Activated CD4-positive, alpha-beta T cell treated with anti-CD3 and anti-CD28 coated beads, Interleukin-2, amount 10 ng/mL, durations not matched to agents 7 days and 5 days (primary cell): ENCODE measurements at places on chromosomes 7 and 10.

- H3K4me1 ChIP-seq, result peaks cover 10% of the 10 kb centered on the region
- no peaks in the 10 kb centered on the region for H3K27me3 ChIP-seq
- no peak for DNase-seq
- peaks cover 2% of the 10 kb centered on the region for H3K36me3 ChIP-seq
- no peak overlapping the region for H3K27ac ChIP-seq
These were observed 90.6 kb upstream of the OIT3 start for GRCh38 chr10:72802763-72803505.

DNA sequence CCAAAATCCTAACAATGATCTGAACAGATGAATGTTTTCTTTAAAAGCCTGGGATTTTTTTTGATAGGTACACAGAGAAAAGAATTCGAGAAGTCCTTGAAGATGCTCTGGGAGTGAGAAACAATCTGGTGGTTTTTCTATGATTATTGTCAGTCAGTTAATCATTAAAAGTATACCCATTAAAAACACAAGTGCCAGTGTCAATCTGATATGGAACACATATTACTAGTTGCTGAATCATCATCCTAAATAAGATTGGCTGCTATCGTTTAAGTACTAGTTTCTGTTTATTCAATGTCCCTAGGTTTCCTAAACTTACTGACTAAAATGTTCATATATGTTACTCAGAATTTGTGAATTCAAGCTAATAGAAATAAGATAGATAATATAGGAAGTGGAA lies 16.1 kb downstream of the COL28A1 start:
- H3K27me3 ChIP-seq, result peaks cover 3% of the 10 kb centered on the region
- H3K27ac ChIP-seq, result no peak overlapping the region
- H3K4me1 ChIP-seq, result no peaks in the 10 kb centered on the region
- DNase-seq, result no peak

GRCh38 chr7:46791188-46791587 lies 790.7 kb downstream of the TNS3 start:
- H3K4me3 ChIP-seq, result no peak overlapping the region
- no peaks in the 10 kb centered on the region for H3K36me3 ChIP-seq
- no peaks in the 10 kb centered on the region for H3K27me3 ChIP-seq
- H3K27ac ChIP-seq, result no peak overlapping the region

- H3K27ac ChIP-seq, result no peak overlapping the region
- no peak overlapping the region for H3K4me3 ChIP-seq
- peaks cover 1% of the 10 kb centered on the region for H3K4me1 ChIP-seq
- no peaks in the 10 kb centered on the region for H3K36me3 ChIP-seq
- no peak for DNase-seq
These were observed 397.2 kb downstream of the EXOC4 start for GRCh38 chr7:133650069-133650468.

DNA sequence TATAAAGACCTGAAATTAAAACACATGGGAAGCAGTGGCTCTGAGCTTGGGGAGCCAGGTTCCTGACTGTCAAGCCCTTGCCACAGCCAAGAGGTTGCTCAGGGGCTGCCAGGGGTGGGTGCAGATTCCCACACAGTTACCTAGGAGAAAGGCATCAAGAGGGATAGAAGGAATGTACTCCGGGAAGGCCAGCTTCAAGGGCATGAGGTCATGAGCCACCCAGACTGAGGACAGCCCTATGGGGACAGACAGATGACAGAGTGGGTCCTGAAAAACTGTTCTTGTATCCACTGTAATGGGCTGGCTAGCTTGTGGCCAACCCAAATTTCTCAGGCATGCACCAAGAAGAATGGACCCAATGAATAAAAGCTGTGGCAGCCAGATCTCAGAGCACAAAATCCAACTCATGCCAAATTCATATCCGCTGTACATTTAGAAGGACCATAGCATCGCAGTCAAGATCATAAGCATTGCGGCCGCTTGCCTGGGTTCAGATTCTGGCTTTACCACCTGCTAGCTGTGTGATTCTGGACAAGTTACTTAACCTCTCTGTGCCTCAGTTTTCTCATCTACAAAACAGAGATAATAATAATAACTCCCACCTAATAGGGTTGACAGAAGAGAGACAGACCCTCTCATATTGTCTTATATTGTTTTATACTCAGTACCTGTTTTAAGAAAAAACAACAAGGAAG lies 44.9 kb upstream of the KCNMA1 start:
- no peaks in the 10 kb centered on the region for H3K36me3 ChIP-seq
- peaks cover 4% of the 10 kb centered on the region for H3K27me3 ChIP-seq
- no peak for DNase-seq
- H3K4me1 ChIP-seq, result no peaks in the 10 kb centered on the region

DNA sequence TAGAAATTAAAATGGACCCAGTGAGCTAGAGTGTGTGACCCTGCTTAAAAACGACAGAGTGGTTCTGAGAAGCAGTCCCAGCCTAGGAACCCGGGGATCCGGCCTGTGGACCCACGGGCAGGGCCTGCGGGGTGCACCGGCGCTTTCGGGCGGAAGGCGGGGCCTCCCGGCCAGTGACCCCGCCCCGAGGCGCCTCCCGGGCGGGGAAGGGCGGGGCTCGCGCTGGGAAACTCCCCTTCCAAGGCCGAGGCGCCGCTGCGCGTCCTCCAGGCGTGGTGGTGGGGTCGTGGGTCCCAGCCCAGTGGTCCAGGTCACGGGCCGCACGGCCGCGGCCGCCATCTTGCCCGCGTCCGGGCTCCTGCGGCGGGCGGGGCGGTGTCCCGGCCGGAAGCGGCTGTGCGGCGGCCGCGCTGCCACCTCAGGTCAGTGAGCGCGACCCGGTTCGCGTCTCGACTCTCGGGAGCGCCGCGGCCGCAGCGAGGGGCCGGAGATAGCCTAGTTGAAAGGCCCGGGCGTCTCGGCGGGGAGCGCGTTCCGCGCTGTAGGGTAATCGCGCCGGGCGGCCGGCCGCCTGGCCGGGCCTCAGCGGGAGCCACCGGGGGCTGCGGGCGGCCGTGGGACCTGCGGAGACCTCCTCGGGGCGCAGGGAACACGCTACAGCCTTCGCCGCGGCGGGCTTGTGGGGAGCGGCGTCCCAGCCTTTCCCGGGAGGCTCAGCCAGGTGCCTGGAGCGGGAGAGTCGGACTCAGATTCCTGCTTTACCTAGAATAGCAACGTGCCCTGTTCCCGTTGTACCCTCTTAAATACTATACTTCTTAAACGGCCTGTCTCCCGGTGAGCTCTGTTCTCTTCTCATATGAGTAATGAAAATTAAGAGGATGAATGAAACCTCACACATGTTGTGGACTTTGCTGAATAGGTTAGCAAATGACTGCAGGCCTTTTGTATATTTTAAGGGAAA lies at the start of gene MIOS:
MIOS (plus strand) TSS at position 234 of the 961 bp plus-strand sequence. CDS start 5,592 bp downstream, outside the sequence.
- H3K27me3 ChIP-seq, result no peaks in the 10 kb centered on the region
- peak within 1 kb of the TSS; percentile 79 for H3K4me3 ChIP-seq
- peak; percentile 80 for DNase-seq
- peak within 1 kb of the TSS; percentile 79 for H3K27ac ChIP-seq
- peaks cover 32% of the 10 kb centered on the region for H3K4me1 ChIP-seq

- no peak for DNase-seq
- H3K27ac ChIP-seq, result no peak overlapping the region
- H3K4me1 ChIP-seq, result no peaks in the 10 kb centered on the region
- H3K4me3 ChIP-seq, result no peak overlapping the region
- no peaks in the 10 kb centered on the region for H3K36me3 ChIP-seq
These were observed 130.5 kb upstream of the PFKP start for GRCh38 chr10:2936816-2937215.

DNA sequence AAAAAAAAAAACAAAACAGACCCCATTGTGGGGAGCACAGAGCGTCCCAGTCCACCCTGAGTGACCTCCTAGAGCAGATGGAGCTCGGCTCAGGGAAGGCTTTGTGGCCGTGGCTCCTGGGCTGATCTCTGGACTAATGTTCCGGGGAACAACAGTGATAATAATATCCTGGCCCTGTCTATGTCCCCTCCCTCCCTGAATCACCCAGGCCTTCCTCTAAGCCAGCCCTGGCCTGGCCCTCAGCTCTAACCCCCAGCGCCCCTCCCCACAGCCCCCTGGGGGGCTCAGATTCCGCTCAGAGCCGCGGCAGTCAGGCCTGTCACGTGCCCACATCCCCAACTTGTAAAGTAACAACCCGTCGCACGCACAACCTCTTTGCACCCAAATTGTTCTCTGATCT lies 48.3 kb downstream of the MICALL2 start:
- H3K4me1 ChIP-seq, result peaks cover 3% of the 10 kb centered on the region
- no peak for DNase-seq
- no peak overlapping the region for H3K27ac ChIP-seq
- H3K4me3 ChIP-seq, result no peak overlapping the region

GRCh38 chr10:52442576-52442975 lies 128.5 kb downstream of the DKK1 start:
- no peaks in the 10 kb centered on the region for H3K36me3 ChIP-seq
- H3K27me3 ChIP-seq, result no peaks in the 10 kb centered on the region

- H3K27me3 ChIP-seq, result no peaks in the 10 kb centered on the region
- peaks cover 36% of the 10 kb centered on the region for H3K4me1 ChIP-seq
These were observed 117.1 kb downstream of the AOAH start for GRCh38 chr7:36606976-36607720.

DNA sequence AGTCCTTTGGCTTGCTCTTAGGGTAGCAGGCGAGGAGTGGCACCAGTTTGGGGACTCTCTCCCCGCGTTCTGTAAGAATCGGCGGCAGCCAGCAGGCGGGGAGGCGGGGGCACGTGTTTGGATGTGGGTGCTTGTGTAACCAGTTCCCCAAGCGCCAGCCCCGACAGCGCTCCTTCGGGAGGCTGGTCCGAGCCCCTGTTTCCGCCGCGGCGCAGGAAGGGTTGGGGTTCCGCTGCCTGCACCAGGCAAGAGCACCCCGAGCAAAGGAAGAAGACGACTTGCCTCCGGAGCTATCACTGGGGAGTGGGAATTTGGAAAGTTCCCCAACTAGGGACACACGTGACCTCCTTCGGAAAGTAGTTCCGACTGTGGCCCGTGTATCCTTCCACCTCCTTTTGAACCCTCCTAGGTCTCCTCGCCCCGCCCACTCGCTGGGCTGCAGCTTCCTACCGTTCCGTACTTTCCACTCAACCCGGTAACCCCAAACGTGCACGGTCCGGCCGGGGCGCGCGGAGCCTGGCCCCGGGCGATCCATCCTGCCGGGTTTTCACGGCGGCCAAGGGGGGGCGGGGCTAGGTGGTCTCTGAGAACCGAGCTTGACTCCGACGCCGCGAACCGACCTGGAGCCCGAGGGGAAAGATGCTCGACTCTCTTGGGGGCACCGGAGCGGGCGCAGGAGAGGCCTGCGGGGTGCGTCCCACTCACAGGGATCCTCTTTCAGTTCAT lies 1.2 kb downstream of the KLLN start:
- peak overlapping the region; percentile 97 for H3K27ac ChIP-seq
- no peaks in the 10 kb centered on the region for H3K27me3 ChIP-seq
- peaks cover 26% of the 10 kb centered on the region for H3K36me3 ChIP-seq
- H3K4me1 ChIP-seq, result peaks cover 31% of the 10 kb centered on the region
- peak overlapping the region; percentile 95 for H3K4me3 ChIP-seq

DNA sequence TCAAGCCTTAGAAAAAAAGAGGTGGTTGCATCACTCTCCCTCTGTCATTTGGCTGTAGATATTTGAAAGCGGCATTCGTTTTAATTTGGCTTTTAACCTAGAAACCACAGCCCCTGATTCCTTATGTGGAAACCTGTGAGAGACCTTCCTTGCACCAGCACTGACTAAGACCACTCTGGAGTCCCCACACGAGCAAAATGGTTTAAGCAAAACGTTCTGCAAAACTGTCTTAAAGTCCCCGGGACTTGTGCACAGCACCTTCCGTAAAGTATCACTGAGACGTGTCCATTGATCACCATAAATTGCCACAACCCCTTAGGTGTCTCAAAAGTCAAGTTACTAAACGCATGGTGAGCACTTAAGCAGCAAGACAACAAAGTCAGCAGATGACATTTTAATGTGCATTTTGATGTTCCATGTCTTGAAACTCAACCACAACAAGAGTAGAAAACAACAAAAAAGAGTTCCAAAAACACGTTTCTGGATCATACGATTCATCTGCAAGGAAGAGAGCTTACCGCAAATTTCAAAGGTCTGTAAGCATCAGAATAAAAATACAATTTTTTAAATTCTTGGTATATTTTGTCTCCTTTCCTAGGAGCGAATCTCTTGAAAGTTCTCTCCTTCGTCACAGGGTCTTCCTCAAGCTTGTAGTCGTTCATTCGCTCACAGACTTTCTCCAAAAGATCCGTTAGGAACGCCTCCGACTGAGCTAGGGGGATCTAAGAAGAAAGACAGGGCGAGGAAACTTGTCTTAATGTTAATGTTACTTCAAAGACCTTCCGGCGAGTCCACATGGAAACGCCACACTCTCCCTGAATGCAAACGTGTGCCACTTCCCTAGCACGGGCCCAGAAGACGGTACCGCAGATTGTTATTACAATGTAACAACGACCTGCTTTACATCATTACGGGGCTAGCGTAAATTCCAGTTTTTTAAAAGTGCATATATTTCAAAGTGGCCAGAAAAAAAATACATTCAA lies 37.7 kb downstream of the CNPY1 start:
- H3K4me3 ChIP-seq, result peak overlapping the region; percentile 7
- DNase-seq, result no peak
- H3K27me3 ChIP-seq, result peaks cover 85% of the 10 kb centered on the region

DNA sequence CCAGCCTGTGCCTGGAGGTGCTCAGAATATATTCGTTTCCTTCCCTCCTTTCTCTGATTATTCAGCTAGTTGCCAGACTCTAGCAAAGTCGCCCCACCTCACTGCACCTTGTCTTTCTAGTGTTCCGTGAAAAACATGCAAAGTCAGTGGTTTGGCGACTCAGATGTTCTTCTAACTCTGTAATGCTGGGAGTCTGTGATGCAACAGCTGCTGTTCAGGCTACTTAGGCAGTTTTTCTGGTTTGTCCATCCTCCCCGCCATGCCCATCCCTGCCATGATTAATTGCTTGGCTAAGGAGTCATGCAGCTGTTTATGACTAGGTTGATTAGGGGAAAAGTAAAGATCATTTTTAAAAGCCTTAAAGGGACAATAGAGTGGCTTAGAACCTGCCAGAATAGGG lies 99.4 kb downstream of the MTPN start:
- no peak overlapping the region for H3K27ac ChIP-seq
- H3K4me1 ChIP-seq, result no peaks in the 10 kb centered on the region
- H3K36me3 ChIP-seq, result no peaks in the 10 kb centered on the region

- no peak overlapping the region for H3K4me3 ChIP-seq
- H3K36me3 ChIP-seq, result no peaks in the 10 kb centered on the region
- H3K27me3 ChIP-seq, result peaks cover 33% of the 10 kb centered on the region
- no peaks in the 10 kb centered on the region for H3K4me1 ChIP-seq
- no peak overlapping the region for H3K27ac ChIP-seq
- DNase-seq, result no peak
These were observed 77.1 kb downstream of the ABCC2 start for GRCh38 chr10:99859585-99859984.

GRCh38 chr7:55155351-55156117 lies 136.7 kb downstream of the EGFR start:
- no peaks in the 10 kb centered on the region for H3K4me1 ChIP-seq
- H3K4me3 ChIP-seq, result no peak overlapping the region
- H3K27me3 ChIP-seq, result peaks cover 5% of the 10 kb centered on the region
- no peak overlapping the region for H3K27ac ChIP-seq
- no peak for DNase-seq

DNA sequence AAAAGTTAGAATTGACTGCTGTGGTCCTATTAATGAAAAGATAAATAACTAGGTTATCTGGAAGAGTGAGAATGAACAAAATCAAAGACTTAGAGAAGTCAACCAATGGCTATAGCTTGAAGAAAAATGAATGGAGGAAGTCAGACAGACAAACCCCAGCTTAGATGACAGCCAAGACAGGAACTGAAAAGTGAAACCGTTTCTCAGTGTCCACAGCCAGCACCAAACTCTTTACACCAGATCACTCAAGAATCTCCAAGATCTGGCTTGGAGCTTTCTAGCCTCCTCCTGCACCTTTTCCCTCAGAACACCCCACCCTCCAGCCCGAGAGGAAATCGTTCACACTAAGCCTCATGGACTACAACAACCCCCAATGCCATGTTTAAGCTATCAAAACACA lies 167.0 kb downstream of the SFMBT2 start:
- peak; percentile 35 for DNase-seq
- H3K4me3 ChIP-seq, result peak overlapping the region; percentile 35
- no peaks in the 10 kb centered on the region for H3K27me3 ChIP-seq
- H3K36me3 ChIP-seq, result peaks cover 64% of the 10 kb centered on the region
- H3K4me1 ChIP-seq, result peaks cover 47% of the 10 kb centered on the region
